Activated naive CD4-positive, alpha-beta T cell (primary cell): ENCODE measurements at places on chromosomes 7 and 10.

DNA sequence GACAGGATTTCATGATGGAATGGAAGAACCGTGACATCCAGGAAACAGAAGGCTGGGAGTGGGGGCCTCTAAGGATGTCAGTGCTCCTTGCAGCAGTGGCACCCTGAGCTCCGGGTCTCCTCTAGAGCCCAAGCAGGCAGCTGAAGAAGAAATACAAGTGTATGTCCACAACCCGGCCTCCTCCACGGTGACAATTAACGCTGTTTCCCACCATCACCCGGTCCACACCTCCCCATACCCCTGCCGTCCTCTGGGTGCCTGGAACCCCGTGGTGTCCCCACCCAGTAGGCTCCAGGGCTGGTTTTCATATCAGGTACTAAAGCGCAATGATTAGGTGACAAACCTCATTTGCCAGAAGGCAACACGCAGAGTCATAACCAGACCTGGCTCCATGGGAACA lies 30.3 kb downstream of the GRID1 start:
- DNase-seq, result no peak

GRCh38 chr7:2687881-2688318 lies at the start of gene AMZ1:
TSS of gene AMZ1 (plus strand) at chr7:2688202. CDS start at chr7:2700452, 12,250 bp downstream.
- no peak for DNase-seq

DNA sequence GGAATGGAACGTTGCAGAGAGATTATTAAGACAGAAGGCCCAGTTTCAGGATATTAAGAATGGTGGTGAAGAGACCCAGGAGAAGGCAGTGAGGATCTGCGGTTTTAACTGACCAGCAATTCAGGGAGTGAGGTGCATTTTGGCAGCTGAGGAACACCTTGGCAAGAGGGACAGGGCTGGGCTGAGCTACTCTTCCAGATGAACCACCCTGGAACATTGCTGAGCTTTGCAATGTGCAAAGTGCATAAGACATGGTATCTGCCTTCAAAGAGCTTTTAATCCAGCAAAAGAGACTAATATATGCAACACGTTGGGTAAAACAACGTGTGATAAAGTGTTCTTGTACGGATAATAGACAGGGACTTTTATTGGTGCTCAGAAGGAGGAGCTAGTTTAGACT lies 181.0 kb upstream of the AGK start:
- DNase-seq, result no peak

DNA sequence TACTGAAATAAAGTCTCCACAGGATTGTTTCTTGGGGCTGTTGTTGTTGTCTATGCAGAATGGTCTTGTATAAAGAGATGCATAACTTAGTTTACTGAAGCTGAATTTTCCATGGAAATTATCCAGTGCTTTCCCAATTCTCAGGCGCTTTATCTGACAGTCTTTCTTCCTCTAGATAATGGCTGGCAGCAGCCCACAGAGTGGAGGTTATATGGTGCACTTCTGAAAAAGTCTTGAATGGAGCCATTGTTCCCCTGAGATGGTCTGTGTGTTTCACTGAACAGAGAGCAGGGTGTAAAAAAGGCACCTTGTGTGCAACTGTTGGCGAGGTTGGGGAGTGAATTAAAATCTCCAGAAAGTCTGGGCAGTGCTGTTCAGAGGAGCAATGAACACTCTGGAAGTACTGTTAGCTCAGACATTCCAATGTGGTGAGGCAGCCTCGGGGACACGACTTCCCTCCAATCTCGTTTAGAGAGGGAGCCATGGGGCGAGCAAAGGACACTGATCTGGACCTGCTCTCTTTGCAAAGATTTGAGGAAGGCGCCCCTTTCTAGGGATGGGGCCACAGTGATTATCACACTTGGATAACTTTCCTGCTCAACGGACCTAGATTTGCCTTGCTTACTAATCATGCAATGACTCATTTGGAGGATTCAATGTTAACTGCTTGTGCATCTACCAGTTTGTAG lies 2.0 kb upstream of the PLCE1 start:
- DNase-seq, result no peak

GRCh38 chr10:129621693-129622092 lies 154.7 kb downstream of the MGMT start:
- DNase-seq, result no peak

DNA sequence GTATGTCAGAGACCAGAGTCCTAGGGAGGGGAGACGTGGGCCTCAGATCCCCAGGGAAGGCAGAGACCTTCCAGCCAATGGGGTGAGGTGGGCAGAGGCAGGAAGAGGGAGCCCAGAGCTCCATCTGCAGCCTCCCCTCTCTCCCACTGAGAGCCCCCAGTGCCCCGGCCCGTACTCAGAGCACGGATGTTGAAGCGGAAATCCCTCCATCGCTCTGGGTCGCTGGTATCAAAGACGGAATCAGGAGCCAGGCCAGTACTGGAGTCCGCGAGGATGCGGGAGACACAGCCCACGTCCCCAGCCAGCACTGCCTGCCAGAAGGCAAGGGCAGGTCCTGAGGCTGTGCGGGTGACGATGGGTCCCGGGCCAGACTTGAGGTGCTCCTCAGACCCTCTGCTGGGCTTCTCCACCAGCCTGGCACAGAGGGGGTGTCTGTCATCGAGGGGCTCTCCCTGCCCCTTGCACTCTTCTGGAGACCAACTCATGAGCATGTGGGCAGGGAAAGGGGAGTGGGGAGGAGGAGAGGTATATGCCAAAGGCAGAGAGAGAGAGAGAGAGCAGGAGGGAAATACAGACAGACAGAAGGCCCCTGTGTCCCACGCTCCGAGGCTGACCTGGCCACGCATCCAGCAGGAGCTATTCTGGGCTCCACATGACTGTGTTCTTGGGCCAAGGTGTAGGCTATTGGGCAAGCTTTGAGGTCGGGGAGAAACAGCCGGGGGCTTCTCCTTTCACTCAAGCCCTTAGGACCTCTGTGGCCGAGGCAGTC lies at the start of gene ASB10:
TSS of gene ASB10 (minus strand) at position 611 of the 769 bp plus-strand sequence. CDS start at position 491, 120 bp downstream.
- no peak for DNase-seq

DNA sequence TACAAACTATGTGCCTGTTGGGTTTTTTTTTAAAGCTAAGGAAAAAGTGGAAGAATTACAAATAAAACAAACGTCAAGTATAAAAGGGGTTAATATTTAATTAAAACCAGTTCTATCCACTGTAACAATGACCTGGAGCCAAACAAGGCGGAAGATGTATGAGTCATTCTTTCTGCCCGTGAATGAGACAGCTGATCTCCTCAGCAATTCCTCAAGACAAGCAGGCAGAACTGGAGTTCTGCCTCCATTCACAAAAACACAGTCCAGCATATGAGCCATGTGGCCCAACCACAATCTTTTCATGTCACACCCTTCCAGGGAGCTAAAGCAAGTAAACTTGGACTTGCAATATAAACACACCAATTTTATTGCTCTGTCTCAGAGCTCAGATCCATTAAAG lies 8.4 kb downstream of the ETV1 start:
- DNase-seq, result no peak

GRCh38 chr10:13872411-13872810 lies 285.6 kb downstream of the PRPF18 start:
- no peak for DNase-seq

GRCh38 chr10:78657163-78657861 lies 411.5 kb upstream of the ZMIZ1 start:
- DNase-seq, result peak; percentile 48

DNA sequence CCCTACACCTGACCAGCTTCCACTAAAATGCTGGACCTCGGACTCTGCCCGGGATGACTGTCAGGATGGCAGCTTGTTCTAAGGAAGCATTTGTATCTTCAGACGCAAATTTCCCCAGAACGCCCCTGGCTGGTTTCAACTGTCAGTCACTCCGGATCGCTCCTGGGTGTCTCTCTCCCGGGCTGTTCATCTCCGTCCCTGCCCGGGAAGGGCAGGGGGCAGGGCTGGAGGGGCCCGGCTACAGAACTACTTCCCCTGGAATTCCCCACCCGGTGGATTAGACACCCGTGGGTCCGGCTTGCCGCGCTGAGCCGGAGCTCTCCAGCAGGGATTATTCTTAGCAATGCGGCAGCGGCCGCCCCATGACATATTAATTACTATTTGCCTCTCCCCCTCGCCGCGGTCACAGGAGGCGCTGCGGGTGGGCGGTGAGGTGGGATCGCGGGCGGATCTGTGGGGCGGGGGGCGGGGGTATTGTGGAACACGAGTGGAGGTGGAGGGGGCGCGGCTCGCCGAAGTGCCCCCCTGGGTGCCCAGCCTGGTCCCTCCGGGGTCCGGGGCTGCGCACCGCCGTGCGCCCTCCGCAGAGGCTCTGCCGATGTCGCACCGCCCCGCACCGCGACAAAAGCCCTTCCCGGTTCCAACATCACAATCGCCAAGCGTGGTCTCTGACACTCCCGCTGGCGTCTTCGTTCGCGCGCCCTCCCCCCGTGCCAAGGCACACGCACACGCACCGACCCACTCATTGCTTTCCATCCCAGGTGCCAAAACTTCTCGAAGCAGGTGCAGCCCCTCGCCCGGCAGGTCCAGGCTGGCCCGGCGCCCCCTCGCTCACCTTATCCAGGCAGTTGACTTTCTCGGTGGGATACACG lies 276.1 kb upstream of the NEBL start:
- DNase-seq, result no peak
